ENCODE measurements at places on chromosomes 2 and 18.

GRCh38 chr2:234490271-234491091 is 6.4 kb downstream of the ARL4C start:
- no peak for DNase-seq

DNA sequence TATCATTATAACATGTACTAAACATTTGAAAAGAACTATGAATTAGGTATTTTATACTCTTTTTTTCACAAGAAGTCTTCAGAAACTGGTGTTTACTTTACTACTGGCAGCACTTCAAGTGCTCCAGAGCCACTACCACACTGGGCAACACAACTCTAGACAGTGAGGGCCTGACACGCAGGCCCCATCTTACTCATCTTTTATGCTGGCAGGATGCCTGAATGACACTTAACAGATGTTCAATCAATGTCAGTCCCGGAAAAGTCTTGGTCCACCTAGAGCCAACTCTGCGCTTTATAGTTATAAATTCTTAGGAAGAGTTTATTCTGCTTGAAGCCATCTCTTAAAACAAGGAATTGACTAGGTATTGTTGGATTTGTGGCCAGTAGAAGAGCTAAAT is 8.7 kb upstream of the WIPF1 start:
- DNase-seq = no peak

GRCh38 chr2:238255151-238255551 is 15.3 kb upstream of the HES6 start:
- no peak for DNase-seq

GRCh38 chr2:141856215-141856919 is 274.4 kb downstream of the LRP1B start:
- no peak for DNase-seq

DNA sequence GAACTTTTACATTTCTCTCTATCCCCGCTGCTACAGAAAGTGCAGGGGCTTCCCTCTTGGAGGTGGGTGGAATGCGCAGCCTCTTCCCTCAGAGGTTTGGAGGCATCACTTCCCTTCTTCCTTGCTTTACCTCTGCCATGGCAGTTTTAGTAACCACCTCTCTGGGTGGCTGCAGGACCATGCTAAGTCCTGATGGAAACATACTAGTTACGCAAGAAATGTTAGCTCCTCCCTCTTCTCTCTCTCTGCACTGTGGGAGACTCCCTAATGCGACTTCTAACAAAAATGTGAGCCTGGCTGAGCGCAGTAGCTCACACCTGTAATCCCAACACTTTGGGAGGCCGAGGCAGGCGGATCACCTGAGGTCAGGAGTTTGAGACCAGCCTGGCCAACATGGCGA is 116.8 kb upstream of the RAB6C start:
- no peak for DNase-seq

GRCh38 chr18:12377556-12378197 is 650 bp upstream of the AFG3L2 start:
- DNase-seq = peak; percentile 97

DNA sequence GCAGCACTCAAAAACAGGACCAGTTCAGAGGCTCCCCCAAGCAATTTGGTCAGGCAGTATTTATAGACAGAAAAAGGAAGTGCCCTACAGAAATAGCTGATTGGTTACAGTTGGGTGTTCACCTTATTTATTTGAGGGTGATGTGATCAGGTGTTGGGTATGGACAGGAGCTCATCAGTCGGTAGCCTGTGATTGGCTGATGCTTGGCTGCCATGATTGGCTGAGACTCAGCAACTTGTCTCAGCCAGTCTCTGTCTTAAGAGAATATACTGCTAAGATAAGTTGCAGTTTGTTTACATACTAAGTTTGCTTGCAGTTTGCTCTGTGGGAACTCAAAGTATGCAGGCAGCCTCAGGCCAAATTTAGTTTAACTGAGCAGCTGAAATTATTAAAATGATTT is 9.4 kb downstream of the ABCG8 start:
- peak; percentile 11 for DNase-seq

Measured in Caki2 (cell line).